ENCODE measurements at places on chromosomes 12 and 14. TPM values are rescaled to one million over a fixed set of nuclear protein-coding genes. Genes with fewer than 3 reads are reported as not detected.
A peak's percentile ranks its signal among the peaks of the same experiment; 100 is the strongest.

DNA sequence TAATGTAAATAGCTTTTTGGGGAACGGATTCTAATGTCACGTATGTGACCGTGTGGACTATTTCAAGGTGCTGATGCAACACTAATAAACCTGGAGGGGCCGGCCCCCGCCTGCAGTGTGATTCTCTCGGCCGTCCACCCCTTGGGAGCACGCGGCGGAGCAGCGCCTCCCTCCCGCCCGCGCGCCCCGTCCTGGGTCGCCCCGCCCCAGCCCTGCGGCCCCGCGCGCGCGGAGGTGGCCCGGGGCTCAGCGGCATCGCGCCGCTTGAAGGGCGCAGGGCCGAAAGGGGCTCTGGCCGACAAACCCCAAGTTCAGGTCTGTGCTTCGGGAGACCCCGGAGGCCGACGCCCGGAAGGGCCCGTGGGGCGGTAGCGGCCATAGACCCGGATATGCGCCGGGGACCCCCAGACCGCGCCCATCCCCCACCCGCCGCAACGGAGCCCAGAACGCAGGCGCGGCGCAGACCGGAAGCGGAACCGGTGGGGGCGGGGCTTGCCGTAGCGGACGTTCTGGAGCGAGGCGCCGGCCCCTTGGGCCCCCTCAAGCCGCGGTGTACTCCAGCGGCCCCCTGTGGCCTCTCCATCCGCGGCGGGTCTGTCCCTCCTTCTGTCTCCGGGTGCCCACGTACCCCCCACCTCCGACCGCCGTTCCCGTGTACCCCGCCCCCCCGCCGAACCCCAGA is at the start of gene TEX22:
Gene TEX22, plus strand, starts transcription at position 495 of the 682 bp plus-strand sequence. CDS start 803 bp downstream, outside the sequence.
- peak within 1 kb of the TSS; percentile 75 for H3K27ac ChIP-seq
- DNase-seq: peak; percentile 93
- H3K4me3 ChIP-seq: peak within 1 kb of the TSS; percentile 86
- no peaks in the 10 kb centered on the region for H3K27me3 ChIP-seq
- peaks cover 2% of the 10 kb centered on the region for H3K36me3 ChIP-seq
- H3K4me1 ChIP-seq: peaks cover 16% of the 10 kb centered on the region

- DNase-seq: no peak
- no peaks in the 10 kb centered on the region for H3K4me1 ChIP-seq
- H3K36me3 ChIP-seq: no peaks in the 10 kb centered on the region
- no peak overlapping the region for H3K4me3 ChIP-seq
- H3K27me3 ChIP-seq: no peaks in the 10 kb centered on the region
- H3K27ac ChIP-seq: no peak overlapping the region
Measured at GRCh38 chr14:51473351-51473750, 178.4 kb upstream of the FRMD6 start.

GRCh38 chr14:54671537-54671936 is 104.6 kb downstream of the SAMD4A start:
- no peak overlapping the region for H3K27ac ChIP-seq
- H3K36me3 ChIP-seq: no peaks in the 10 kb centered on the region
- no peaks in the 10 kb centered on the region for H3K27me3 ChIP-seq
- no peaks in the 10 kb centered on the region for H3K4me1 ChIP-seq
- no peak for DNase-seq

PRB2 gene
- polyA plus RNA-seq: not detected

STYK1 gene
- not detected for polyA plus RNA-seq

Data from B cell (primary cell).